ENCODE measurements at places on chromosomes 3 and 15.

GRCh38 chr3:143495527-143495926 lies 352.7 kb downstream of the SLC9A9 start:
- DNase-seq, result no peak

DNA sequence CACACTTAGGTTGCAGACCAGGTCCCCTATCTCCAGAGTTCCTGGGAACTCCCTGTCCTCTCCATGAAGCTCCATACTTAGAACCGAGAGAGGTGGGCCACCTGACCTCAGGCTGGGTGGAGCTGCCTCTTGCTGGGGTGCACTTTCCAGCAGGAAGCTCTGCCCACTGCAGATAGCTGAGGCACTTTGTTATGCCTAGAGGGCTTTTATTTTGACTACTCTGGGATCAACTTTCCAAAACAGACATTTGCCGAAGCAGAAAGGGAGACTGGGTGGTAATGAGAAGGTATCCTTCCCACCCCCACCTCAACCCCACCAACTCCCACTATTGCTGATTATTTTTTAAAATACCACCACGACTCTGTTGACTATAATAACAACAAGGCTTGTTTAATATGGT lies 54.7 kb downstream of the CLDN11 start:
- no peak for DNase-seq

DNA sequence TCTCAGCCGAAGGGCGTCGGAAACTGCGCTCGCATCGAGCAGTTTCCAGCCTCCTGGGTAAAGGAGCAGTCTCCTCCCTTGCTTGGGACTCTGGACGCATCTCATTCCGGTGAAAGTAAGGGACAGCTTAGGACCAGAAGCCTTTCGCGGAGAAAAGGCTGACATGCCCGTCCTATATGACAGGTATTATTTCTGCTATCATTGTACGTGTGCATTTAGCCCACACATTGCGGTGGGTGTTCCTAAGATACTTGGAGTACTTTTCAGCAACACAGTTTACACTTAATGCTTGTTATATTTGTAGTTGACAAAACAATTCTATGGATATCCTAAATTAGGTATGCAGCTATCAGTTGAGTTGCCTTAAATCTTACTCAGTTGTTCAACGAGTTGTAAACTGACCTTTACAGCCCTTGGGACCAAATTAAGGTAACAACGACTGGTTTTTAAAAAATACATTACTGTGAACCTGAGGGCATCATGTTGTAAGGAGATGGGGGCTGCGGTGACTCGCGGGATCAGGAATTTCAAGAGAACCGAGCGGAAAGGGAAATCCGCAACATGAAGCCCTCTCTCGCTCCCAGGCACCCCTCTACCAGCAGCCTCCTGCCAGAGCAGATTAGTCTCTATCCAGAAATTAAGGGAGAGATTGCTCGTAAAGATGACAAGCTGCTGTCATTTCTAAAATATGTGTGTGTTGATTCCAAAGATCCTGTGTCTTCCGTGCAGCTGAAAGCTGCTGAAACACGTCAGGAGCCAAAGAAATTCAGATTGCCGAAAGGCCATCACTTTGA lies 632 bp upstream of the COPS2 start:
- DNase-seq, result no peak

DNA sequence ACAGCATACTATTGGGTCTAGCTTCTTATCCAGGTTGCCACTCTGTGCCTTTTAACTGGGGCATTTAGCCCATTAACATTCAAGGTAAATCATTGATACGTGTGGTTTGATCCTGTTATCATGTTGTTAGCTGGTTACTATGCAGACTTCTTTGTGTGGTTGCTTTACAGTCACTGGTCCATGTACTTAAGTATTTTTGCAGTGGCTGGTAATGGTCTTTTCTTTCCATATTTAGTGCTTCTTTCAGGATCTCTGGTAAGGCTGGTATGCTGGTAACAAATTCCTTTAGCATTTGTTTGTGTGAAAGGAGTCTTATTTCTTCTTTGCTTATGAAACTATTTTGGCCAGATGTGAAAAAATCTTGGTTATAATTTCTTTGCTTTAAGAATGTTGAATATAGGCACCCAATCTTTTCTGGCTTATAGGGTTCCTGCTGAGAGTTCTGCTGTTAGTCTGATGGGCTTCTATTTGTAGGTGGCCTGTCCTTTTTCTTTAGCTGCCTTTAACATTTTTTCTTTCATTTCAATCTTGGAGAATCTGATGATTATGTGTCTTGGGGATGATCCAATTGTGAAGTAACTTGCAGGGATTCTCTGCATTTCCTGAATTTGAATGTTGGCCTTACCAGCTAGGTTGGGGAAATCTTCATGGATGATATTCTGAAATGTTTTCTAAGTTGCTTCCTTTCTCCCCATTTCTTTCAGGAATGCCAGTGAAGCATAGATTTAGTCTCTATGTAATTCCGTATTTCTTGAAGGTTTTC lies 39.3 kb downstream of the CCR1 start:
- DNase-seq, result no peak

- DNase-seq, result no peak
Measured at GRCh38 chr15:96690733-96691132, 360.2 kb downstream of the NR2F2 start.

DNA sequence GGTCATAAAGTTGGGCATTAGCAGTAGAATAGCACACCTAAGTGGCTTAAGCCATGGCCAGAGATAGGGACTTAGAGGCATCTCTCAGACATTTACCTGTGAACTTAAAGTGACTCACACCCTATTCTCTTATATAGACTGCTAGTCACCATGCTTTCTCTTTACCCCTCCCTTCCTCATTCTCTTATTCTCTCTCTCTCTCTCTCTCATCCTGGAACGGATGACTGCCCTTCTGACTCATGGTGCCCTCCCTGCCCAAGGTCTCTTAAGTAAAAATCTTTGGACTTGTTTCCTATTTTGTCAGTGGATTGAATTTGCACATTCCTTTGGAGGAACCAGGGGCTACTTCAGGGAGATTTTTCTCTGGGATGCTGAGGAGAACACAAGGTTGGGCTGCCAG lies 58.8 kb downstream of the NPAP1 start:
- no peak for DNase-seq

- DNase-seq, result no peak
Measured at GRCh38 chr3:16404349-16404895, 109.1 kb downstream of the RFTN1 start.

DNA sequence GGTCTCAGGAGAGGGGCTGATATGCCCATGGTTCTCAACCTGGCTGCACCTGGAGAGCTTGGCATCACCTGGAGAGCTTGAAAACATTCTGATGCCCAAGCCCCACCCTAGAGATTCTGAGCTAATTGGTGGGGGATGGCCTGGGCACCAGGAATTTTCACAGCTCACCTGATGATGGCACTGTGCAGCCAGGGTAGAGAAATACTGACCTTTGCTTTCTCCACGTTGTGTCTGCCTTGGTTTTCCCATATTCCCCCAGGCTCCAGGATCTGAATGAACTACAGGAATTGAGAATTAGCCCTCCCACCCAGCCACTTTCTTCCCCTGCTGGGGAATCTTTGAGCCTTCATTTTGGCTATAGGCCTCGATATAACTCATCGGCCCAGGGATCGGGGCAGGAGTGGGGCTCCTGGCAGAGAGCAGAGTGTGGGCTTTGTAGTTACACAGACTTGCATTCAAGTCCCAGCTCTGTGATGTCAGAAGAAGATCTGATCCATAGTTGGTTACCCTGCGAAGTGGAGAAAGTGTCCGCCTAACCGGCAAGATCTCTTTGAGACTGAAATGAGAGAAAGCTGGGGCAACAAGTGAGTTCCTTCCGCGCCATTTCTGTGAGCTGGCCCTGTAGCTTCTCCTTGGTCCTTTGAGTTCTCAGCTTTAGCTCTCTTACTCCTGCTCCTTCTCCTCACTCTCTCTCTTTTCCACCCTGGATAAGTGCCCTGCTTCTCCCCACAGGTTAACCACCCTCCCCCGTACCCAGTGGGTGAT lies 33.1 kb upstream of the UBE2Q2 start:
- no peak for DNase-seq

GRCh38 chr3:46565607-46566039 lies 479 bp downstream of the LRRC2 start:
- no peak for DNase-seq

- no peak for DNase-seq
Measured at GRCh38 chr3:112397556-112397955, 64.6 kb downstream of the CD200 start.

DNA sequence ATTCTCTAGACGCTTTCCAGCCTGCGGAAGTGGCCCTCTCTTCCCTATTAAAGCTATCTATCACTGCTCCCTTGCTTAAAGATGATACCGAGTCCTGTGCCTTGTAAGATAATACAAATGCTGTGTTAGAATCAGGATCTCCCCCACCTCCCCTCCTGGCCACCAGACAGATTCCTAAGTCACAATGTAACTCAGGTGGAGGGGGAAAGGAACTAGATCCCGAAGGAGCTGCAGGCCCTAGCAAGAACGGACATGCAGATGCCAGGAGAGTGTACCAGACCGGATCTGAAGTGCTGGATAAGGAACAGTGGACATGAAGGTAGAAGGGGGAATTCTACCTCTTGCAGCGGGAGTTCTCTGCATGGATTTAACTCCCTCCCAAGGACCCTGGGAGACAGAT lies 230.7 kb upstream of the LYSMD4 start:
- DNase-seq, result no peak

DNA sequence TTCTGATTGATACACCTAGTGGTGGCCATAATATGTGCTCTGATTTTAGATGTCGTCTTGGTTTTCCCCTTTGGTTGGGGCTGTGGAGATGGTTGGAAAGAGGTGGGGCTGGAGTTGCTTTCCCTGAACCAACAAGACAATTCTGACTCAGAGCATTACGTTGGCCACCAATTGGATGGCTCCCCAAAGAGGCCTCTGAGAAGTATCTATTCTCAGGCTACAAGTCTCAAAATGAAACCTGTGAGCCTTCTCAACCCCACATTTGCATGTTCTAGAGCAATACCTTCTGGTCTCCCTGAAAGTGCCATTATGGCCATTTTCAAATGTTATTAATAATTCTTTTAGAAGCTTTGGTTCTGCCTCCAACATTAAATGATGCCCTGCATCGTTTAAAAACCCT lies 188.4 kb upstream of the WNT5A start:
- DNase-seq, result no peak

- DNase-seq, result no peak
Measured at GRCh38 chr15:70437882-70438451, 325.4 kb downstream of the UACA start.

DNA sequence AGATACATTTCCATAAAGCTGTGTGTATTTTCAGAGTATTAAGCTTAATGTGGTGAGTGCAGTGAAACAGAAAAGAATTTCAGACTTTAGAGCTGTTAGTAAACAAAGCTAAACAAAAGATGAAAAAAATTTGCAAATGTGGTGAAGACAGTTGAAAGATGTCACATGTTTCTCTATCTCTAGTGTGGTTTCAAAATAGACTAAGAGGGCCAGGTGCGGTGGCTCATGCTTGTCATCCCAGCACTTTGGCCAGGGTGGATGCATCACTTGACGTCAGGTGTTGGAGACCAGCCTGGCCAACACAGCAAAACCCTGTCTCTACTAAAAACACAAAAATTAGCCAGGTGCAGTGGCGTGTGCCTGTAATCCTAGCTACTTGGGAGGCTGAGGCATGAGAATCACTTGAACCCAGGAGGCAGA lies 466.0 kb upstream of the NR2F2 start:
- no peak for DNase-seq

DNA sequence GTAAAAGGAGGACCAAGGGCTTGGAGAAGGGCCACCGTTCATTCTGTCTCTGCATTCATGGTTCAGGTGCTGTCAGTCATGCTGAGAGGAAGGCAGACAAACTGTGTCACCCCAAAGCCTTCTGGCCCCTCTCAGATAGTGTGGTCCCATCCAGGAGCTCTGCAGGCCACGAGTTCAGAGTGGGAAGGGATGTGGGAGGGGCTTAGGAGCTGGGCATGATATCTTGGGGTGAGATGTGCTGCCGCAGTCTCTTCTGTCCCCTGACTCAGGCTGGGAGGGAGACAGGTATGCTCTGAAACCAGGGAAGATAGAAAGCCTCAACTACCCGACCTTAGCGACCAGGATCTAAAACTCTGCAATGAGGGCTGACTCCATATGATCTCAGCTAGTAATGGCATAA lies 19.6 kb upstream of the MYO1E start:
- no peak for DNase-seq

DNA sequence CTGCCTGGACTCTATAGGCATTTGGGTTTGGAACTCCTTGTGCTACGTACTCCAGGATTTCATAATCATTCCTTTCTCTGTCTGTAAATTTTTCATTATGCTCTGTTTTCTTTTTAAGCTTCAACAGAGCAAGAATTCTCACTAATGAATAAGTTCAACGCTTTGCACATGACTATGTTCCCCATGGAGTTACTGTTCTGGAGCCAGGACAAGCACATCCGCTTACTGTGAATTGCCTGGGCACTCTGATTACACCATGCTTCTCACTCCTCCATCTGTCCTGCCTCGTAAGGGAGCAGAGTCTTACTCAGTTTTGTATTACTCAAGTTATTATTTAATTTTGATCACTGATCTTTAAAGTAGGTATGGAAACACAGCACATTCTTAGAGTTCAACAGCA lies 472.7 kb downstream of the RAP2B start:
- DNase-seq, result no peak

- no peak for DNase-seq
Measured at GRCh38 chr3:138297876-138298275, 31.8 kb downstream of the NME9 start.

DNA sequence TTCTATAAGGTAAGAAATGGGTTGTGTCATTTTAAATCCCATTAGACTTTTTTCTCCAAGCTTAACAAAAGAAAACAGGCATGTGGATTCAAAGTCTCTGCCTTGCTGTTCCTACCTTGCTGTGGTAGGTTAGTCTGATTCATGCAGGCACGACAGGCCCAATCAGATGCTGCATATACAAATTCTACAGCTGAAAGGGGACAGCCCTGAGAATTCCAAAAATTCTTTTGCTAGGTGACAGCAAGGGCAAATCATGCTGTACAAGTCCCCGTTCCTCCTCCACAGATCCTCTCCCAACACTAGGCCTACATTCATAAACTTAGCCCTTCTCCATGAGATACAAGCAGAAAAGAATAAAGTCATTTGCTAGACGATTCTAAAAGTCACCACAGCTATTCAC lies 161.2 kb upstream of the THBS1 start:
- DNase-seq, result no peak

GRCh38 chr3:194057570-194058188 lies 78.3 kb upstream of the HES1 start:
- DNase-seq, result no peak

- no peak for DNase-seq
Measured at GRCh38 chr15:61840090-61840489, 220.2 kb downstream of the VPS13C start.

- DNase-seq, result no peak
Measured at GRCh38 chr15:61196711-61197586, 32.2 kb downstream of the RORA start.
